ENCODE measurements at places on chromosomes 3 and 15.

DNA sequence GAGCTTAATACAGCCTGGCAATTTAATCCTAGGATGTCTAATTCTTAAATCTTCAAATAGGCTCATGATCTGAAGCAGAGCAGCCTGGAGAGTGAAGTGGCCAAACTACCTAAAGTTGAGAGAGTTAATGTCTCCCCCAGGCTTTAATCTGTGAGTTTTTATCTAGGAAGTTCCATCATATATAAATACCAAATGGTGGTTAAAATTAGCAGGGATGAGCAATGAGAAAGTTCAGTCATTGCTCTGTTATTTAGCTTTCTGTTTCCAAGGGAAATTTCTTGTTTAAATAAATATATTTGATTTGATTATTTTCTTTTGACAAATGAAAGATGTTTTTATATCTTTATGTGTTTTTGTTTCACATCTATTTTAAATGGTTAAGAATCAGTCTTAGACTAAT lies 274.4 kb upstream of the UMPS start:
- DNase-seq: no peak

DNA sequence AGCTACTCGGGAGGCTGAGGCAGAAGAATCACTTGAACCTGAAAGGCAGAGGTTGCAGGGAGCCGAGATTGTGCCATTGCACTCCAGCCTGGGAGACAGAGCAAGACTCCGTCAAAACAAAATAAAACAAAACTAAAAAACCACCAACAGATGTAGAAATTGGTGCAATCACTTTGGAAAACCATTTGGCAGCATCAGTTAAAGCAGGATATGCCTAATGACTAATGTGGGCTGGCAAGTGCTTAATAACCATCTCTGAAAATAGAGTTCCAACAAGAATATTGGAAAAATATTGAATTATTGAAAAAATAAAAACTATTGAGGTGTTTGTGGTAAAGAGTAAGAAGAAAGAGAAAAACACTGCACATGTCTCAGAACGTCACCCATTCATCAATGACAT lies 16.1 kb upstream of the RTP3 start:
- no peak for DNase-seq

DNA sequence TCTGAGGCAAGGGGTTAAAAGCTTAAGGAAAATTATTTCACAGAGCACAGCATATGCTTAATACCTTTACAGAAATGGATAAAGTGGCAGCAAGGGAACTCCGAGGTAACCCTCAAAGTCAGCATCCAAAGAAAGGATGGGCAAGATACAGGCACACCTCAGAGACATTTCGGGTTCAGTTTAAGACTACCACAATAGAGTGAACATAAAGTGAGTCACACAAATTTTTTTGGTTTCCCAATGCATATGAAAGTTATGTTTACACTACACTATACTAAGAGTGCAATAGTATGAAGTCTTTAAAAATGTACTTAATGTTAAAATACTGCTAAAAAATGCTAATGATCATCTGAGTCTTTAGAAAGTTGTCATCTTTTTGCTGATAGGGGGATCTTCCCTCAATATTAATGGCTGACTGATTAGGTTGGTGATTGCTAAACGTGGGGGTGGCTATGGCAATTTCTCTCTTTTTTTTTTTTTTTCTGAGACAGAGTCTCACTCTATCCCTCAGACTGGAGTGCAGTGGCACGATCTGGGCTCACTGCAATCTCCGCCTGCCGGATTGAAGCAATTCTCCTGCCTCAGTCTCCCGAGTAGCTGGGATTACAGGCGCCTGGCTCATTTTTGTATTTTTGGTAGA lies 10.0 kb downstream of the UBR1 start:
- no peak for DNase-seq

- DNase-seq: no peak
These were observed 552.3 kb downstream of the NAALADL2 start for GRCh38 chr3:175411405-175411804.

GRCh38 chr3:112460519-112461195 lies 38.6 kb downstream of the BTLA start:
- no peak for DNase-seq

- no peak for DNase-seq
These were observed 190.1 kb downstream of the IL5RA start for GRCh38 chr3:2920103-2920502.

- DNase-seq: no peak
These were observed 289.4 kb downstream of the LSAMP start for GRCh38 chr3:116155841-116156240.

GRCh38 chr3:60764870-60765269 lies 486.4 kb downstream of the FHIT start:
- DNase-seq: no peak

DNA sequence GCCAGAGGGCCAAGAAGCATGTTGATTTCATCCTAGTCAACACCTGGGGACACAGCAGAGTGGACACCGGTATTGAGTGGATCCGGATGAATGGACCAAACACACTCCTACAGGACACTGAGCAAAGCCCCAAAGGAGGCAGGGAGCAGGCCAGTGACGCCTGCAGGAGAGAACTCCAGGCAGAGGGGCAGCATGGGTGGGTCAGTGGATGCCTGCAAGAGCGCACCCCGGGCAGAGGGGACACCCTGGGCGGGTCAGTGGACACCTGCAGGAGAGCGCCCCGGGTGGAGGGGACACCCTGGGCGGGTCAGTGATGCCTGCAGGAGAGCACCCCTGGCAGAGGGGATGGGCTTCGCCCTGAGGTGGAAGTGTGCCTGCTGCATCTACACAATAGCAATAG lies 27.6 kb upstream of the HRH1 start:
- DNase-seq: no peak

- DNase-seq: no peak
These were observed 54.4 kb downstream of the CD47 start for GRCh38 chr3:108036401-108036800.

DNA sequence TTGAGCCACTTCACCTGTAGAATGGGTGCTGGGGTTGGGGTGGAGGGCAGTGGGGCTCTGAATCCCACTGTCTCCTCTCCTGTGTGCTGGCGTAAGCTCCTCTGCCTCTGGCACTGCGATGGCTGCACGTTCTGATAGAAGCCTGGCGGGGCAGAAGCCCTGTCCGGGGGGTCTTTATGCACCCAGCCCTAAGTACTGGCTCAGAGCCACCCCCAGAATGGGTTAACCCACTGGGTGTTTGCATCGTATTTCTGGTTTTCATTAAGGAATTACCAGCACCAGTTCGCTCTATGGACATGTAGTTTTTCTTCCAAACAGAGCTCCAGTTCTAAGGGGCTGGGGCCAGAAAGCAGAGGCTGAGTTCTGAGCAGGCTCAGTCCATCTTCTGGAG lies 37.7 kb upstream of the CDCP1 start:
- no peak for DNase-seq

DNA sequence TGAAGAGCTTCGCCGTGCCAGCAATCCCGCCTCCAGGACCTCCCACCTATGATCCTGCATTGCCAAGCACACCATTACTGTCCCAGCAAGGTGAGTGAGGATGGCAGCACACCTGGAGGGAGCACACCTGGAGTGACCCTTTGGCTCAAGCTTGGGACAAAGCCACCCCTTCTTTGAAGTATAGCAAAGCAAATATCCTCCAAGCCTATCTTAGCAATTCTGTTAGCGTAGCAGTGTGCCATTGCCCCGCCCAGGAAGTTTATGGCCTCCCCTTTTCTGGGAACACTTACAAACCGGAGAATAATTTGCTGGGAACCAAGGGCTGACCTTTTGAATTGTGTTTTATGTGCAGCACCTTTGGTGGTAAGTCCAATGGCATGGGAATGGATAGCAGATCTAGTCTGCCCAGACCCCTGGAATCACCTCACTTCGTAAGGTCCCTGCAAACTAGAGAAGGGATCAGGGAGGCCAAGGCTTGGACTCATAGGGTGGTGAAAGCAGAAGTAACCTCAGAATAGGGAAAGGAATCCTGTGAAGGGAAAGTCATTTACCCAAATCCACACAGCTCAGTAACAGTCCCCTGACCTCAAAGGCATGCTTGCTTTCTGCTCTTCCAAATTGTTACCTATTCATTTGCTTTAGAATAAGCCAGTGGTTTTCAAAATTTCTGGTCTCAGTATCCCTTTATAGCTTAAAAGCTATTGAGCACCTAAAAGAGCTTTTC lies 70.1 kb downstream of the HCN4 start:
- DNase-seq: no peak

DNA sequence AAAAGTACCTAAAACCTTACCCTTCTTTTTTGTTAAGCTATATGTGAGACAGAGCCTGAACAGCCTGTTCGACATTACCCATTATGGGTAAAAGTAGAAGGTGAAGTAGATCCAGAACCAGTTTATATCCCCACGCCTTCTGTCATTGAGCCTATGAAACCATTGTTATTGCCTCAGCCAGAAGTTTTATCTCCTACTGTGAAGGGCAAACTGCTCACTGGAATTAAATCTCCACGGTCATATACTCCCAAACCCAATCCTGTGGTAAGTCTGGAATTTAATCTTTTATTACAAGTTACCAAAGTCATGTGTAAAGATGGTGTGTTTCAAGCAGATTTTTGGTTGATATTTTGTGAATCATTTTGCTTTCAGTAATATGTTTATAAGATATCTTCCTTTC lies 47.1 kb upstream of the MAPKBP1 start:
- DNase-seq: no peak

DNA sequence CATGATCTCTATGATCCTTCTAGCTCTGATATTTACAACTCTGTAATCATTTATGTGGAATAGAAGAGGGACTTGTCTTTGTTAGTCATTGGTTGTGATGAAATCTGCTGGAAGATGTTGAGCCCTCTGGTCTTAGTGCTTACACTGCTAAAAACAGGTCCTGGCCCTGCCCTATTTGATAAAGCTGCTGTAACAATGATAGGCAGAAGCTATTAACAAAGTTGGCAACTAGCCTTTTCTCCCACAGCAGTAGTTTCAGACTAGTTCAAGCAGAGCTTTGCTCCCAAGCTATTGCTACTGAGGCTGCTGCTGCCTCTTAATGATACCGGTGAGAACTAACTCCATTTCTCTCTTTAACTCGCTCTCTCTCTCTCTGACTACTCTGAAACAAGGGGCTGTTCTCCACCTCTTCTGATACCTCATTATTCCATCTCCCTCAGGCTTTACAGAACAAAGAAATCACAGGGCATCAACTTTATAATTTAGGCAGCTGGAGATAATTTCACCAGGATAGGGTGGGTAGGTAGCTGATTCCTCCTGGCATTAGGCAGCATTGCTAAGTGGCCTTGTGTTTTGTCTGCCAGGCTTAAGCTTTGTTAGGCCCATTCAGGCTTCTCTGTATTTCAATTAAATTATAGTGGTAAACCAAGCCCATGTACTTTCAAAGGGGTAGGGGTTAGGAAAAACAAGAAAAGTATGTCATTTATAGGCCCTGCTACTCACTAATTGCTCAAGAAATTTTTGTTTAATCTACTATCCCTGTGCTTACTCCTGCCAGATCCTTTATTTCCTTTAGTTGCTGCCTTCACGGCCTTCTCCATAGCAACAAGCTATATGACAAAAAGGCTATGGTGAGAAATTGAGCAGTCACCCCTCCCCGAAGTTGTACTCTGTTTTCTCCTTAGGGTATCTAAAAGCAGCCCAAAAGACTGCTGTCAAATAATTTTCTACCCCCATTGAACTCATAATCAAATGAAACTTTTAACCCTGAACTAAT lies 139.6 kb downstream of the RBPMS2 start:
- DNase-seq: no peak

DNA sequence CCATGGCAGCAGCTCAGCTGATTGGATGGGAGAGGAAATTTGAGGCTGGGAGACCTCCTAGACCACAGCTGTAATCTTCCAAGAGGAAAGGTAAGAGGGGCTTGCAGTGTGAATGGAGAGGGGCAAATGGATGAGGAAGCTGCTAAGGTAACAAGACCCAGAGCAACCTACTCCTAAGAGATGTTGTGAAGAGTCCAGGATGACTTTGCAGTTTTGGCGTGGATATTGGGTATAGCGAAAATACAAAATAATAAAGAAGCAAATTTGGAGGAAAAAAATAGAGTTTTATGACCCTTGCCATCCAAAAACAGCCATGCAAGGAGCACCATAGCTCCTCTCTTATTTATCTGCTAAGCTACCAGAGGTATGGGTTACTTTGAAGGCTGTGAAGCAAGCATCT lies 186.6 kb downstream of the GREM1 start:
- no peak for DNase-seq

GRCh38 chr3:42071904-42072812 lies 19.0 kb upstream of the TRAK1 start:
- no peak for DNase-seq

- DNase-seq: no peak
These were observed 9.5 kb upstream of the KNSTRN start for GRCh38 chr15:40372981-40373380.

- DNase-seq: no peak
These were observed 335.6 kb downstream of the FOXP1 start for GRCh38 chr3:71247958-71248335.

DNA sequence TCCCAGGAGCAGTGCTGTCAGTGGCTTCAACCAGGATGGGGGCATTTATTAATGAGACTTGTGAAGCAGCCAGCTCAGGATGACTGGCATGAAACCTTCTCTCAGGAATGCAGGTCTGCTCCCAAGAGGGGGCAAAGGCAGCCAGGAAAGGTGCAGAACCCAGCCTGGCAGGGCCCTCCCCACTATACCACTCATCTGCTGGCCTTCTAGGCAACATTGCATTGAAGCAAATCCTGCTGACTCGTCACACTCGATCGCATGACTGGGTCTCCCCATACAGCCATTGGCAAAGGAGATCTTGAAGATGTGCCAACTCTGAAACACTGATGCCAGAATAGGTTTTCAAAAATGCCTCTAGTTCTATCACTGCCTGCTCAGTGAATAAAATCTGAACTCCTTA lies 65.7 kb upstream of the CMTM7 start:
- no peak for DNase-seq
